ENCODE measurements at places on chromosomes 2 and 18. TPM values are rescaled to one million over a fixed set of nuclear protein-coding genes. Genes with fewer than 3 reads are reported as not detected.

Gene DARS1
- 73.7 TPM for polyA plus RNA-seq

Gene VIT
- polyA plus RNA-seq: 0.13 TPM

Gene TFPI
- 65.3 TPM for polyA plus RNA-seq

Gene CELF4
- polyA plus RNA-seq: 16.2 TPM

Gene GAD1
- 0.34 TPM for polyA plus RNA-seq

Gene HOXD3
- polyA plus RNA-seq: 3.9 TPM

Gene GNAL
- 4.4 TPM for polyA plus RNA-seq

Gene HRH4
- polyA plus RNA-seq: 0.19 TPM

Gene NGEF
- 22.9 TPM for polyA plus RNA-seq

Gene TNFAIP6
- polyA plus RNA-seq: 2.9 TPM

Gene KCNE4
- polyA plus RNA-seq: 3.4 TPM

Gene MAPK4
- 1.5 TPM for polyA plus RNA-seq

Gene RPRM
- polyA plus RNA-seq: 3.2 TPM

- H3K27ac ChIP-seq: no peak overlapping the region
- no peak overlapping the region for H3K4me3 ChIP-seq
- no peak for DNase-seq
- H3K27me3 ChIP-seq: peaks cover 38% of the 10 kb centered on the region
- no peaks in the 10 kb centered on the region for H3K36me3 ChIP-seq
These were observed 4.0 kb downstream of the HES6 start for GRCh38 chr2:238235856-238236255.

DNA sequence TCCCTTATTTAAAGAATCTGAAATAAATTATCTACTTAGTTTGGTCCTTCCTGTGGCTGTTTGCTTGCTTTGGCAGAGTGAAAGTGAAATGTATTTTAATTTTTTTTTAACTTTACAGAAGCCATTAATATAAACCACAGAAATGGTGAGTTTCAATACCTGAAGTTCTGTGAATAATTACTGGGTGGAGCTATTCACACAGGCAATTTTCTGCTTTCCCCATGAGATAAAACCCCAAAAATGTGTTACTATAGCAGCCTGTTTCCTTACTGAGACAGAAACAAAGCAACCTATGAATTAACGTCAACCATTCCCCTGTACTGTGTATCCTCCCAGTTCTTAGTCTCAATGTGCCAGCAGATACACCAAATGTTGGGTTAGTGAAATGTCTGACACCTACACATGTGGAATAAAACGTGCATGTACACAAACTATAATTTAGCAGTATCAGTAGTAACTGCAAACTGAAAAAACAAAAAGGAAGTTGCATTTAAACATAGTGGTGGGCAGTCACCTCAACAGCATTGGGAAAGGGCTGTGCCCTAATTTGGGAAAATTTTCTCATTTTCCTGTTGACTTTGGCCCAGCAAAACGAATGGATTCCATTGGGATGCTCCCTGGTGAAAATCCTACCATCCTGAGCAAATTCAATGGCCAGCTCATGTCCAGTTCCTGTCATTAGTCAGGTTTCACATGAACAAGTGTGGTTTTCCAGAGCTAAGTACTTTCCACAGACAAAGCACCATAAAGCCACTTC, 73.1 kb upstream of the RMDN2 start:
- H3K4me1 ChIP-seq: no peaks in the 10 kb centered on the region
- H3K27me3 ChIP-seq: peaks cover 4% of the 10 kb centered on the region
- no peak overlapping the region for H3K4me3 ChIP-seq

- peak; percentile 11 for DNase-seq
- no peaks in the 10 kb centered on the region for H3K27me3 ChIP-seq
- H3K27ac ChIP-seq: peak overlapping the region; percentile 51
- H3K4me1 ChIP-seq: peaks cover 5% of the 10 kb centered on the region
- no peak overlapping the region for H3K4me3 ChIP-seq
These were observed 41.1 kb upstream of the RALBP1 start for GRCh38 chr18:9434122-9434701.

DNA sequence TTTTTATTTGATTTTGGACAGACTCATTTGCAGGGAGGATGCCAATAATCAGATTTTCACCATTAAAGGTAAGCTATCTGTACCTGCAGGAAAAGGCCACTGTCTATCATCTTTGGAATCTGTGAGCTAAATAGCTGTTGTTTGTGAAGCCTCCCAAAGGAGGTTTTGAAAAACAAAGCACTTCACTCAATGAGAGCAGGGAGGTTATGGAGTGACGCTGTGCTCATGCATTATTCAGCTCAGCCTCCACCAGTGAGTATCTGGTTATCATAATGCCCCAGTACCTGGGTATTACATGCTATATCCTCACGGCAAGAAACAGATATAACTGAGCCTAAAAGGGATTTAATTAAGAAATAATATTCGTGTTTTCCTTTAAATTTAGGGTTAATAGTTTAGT, 189.6 kb upstream of the PIK3C3 start:
- H3K27ac ChIP-seq: no peak overlapping the region
- H3K4me3 ChIP-seq: no peak overlapping the region
- no peaks in the 10 kb centered on the region for H3K36me3 ChIP-seq
- H3K4me1 ChIP-seq: no peaks in the 10 kb centered on the region
- no peak for DNase-seq

GRCh38 chr2:240739797-240740196, 48.1 kb downstream of the AQP12A start:
- no peaks in the 10 kb centered on the region for H3K4me1 ChIP-seq
- H3K36me3 ChIP-seq: no peaks in the 10 kb centered on the region
- no peak overlapping the region for H3K27ac ChIP-seq
- DNase-seq: no peak

DNA sequence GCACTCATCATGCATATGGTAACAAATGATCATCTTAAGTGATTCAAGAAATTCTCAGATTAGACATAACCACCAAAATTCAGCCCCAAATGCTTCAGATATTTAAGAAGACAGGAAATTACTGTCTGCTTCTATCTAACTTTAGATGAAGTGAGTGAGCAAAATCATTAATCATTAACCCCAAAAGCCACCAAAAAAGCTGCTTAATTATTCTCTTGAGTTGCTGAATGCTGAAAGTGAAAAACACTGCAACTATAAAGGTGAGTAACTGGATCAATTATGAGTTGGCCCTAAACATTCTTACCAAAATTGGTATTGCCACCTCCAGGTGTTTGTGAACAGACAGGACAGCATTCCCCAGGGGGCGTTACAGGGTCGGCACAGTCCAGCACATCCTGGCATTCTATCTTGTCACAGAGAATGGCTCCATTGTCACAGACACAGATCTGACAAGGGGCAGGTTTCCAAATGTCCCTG, 69.6 kb downstream of the COL5A2 start:
- no peaks in the 10 kb centered on the region for H3K36me3 ChIP-seq
- DNase-seq: no peak
- H3K27me3 ChIP-seq: no peaks in the 10 kb centered on the region
- no peaks in the 10 kb centered on the region for H3K4me1 ChIP-seq

DNA sequence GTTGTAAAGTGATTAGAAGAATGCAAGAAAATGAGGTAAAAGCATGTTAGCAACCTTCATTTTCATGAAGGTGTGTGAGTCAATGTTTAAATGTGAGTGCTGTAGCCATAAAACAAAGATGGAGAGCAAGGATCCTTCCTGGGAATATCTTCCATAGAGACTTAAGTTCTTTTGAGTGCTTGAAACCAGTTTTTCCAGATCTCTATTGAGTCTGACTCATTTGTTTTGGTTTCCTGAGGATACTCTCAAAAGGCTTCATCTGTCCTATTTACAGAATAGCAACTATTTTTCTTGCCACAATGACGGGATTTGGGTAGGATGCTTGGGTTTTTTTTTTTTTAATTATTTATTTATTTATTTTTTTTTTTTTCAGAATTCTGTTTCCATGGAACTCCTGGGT, 45.9 kb upstream of the ASB1 start:
- H3K27ac ChIP-seq: no peak overlapping the region
- peaks cover 6% of the 10 kb centered on the region for H3K36me3 ChIP-seq
- H3K4me1 ChIP-seq: no peaks in the 10 kb centered on the region
- H3K27me3 ChIP-seq: no peaks in the 10 kb centered on the region
- no peak for DNase-seq
- H3K4me3 ChIP-seq: no peak overlapping the region

DNA sequence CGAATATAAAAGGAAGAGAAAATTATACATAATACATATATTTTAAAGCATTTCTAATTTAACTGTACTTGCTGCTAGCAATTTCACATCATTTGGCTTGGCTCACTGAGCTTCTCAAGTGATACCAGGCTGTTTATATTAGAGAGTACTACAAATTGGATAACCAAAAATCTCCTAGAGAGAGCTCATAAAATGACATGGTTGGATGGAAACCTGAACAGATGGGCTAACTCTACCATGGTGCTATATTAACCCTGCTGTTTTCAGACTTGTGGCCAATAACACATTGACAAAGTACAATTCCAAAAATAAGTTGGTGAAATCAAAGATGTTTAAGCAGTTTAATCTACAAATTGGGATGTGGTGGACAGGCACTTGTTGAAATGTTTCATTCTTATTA, 364.4 kb upstream of the GCFC2 start:
- H3K27me3 ChIP-seq: no peaks in the 10 kb centered on the region
- H3K4me3 ChIP-seq: no peak overlapping the region
- H3K27ac ChIP-seq: no peak overlapping the region
- no peak for DNase-seq
- H3K4me1 ChIP-seq: no peaks in the 10 kb centered on the region

DNA sequence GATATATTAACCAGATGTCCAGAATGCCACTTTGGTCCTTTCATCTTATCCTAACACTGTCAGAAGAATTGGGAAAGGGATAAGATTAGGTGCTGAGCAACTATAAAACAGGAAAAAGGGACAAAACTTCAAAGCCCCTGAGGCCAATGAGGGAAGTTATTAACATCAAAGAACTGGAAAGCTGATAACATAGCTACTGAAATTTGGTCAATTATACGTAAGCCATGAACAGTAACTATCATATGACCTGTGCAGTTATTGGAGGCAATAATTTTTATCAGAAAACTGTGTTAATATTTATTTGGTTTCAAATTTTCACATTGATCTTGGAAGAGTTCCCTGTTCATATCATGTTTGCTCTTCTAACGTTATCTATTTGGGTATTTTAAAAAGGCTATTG, 2.6 kb upstream of the REG3A start:
- no peaks in the 10 kb centered on the region for H3K36me3 ChIP-seq
- H3K4me3 ChIP-seq: no peak overlapping the region
- no peaks in the 10 kb centered on the region for H3K27me3 ChIP-seq
- no peaks in the 10 kb centered on the region for H3K4me1 ChIP-seq

DNA sequence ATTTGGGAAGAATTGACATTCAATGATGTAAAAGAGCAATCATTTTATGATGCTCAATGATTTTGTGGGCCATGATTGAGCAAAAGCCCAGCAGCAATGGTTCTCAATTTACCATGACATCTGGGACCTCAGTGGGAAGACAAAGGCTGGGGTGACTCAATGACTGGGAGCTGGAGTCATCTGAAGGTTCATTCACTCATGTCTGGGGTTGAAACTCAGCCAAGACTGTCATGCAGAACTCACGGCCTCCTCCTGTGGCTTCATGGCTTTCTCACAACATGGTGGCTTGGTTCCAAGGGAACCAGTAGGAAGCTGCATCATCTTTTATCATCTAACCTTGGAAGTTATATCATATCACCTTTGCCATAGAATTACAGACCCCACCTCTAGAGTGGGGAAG, 45.1 kb upstream of the CD226 start:
- H3K27me3 ChIP-seq: no peaks in the 10 kb centered on the region
- no peak overlapping the region for H3K27ac ChIP-seq
- no peak overlapping the region for H3K4me3 ChIP-seq

GRCh38 chr2:68094111-68094510, 31.3 kb upstream of the C1D start:
- no peak overlapping the region for H3K27ac ChIP-seq
- DNase-seq: no peak
- H3K27me3 ChIP-seq: no peaks in the 10 kb centered on the region
- no peaks in the 10 kb centered on the region for H3K36me3 ChIP-seq

- H3K4me1 ChIP-seq: peaks cover 17% of the 10 kb centered on the region
- H3K4me3 ChIP-seq: no peak overlapping the region
- H3K27ac ChIP-seq: no peak overlapping the region
- no peaks in the 10 kb centered on the region for H3K27me3 ChIP-seq
- H3K36me3 ChIP-seq: no peaks in the 10 kb centered on the region
These were observed 246.5 kb downstream of the MYCN start for GRCh38 chr2:16186661-16187481.

GRCh38 chr2:147330925-147331324, 513.9 kb upstream of the ACVR2A start:
- H3K4me1 ChIP-seq: no peaks in the 10 kb centered on the region
- no peaks in the 10 kb centered on the region for H3K27me3 ChIP-seq
- DNase-seq: no peak
- H3K36me3 ChIP-seq: no peaks in the 10 kb centered on the region

GRCh38 chr2:21333684-21334083, 209.9 kb downstream of the TDRD15 start:
- no peak overlapping the region for H3K4me3 ChIP-seq
- no peak overlapping the region for H3K27ac ChIP-seq
- no peaks in the 10 kb centered on the region for H3K36me3 ChIP-seq

- H3K4me1 ChIP-seq: peaks cover 8% of the 10 kb centered on the region
- H3K27ac ChIP-seq: no peak overlapping the region
- DNase-seq: no peak
- H3K36me3 ChIP-seq: no peaks in the 10 kb centered on the region
- no peaks in the 10 kb centered on the region for H3K27me3 ChIP-seq
These were observed 134.9 kb upstream of the ZFP36L2 start for GRCh38 chr2:43361286-43361685.

- H3K36me3 ChIP-seq: peaks cover 2% of the 10 kb centered on the region
- H3K27ac ChIP-seq: no peak overlapping the region
- H3K4me3 ChIP-seq: no peak overlapping the region
- DNase-seq: no peak
- peaks cover 31% of the 10 kb centered on the region for H3K4me1 ChIP-seq
- no peaks in the 10 kb centered on the region for H3K27me3 ChIP-seq
These were observed 56.5 kb downstream of the TET3 start for GRCh38 chr2:74041182-74041581.

DNA sequence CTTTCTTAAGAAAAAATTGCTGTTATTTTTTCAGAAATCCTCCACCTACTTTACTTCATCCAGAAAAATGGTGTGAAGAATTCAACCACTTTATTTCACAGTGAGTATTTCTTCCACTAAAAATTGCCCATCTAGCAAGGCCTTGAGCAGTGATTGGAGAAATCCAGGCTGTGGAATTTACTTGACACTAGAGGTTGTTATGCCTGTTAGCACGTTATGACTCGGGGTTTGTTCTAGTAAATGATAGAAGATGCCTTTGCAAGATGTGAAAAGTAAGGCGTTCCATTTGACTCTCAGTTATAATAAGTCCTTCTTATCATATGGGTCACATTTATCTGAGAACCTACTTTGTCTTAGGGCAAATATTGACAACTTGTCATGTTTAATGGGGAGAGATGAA, 157.4 kb downstream of the MYO3B start:
- no peaks in the 10 kb centered on the region for H3K36me3 ChIP-seq
- H3K27ac ChIP-seq: no peak overlapping the region
- no peaks in the 10 kb centered on the region for H3K4me1 ChIP-seq
- DNase-seq: no peak
- H3K27me3 ChIP-seq: peaks cover 3% of the 10 kb centered on the region

- H3K36me3 ChIP-seq: no peaks in the 10 kb centered on the region
- DNase-seq: no peak
- H3K27me3 ChIP-seq: no peaks in the 10 kb centered on the region
- H3K4me3 ChIP-seq: no peak overlapping the region
These were observed 72.6 kb downstream of the ANKRD44 start for GRCh38 chr2:197238043-197238365.

- no peak for DNase-seq
- peaks cover 2% of the 10 kb centered on the region for H3K27me3 ChIP-seq
- H3K36me3 ChIP-seq: no peaks in the 10 kb centered on the region
- no peak overlapping the region for H3K4me3 ChIP-seq
- H3K27ac ChIP-seq: no peak overlapping the region
These were observed 209.2 kb downstream of the ARL4C start for GRCh38 chr2:234287650-234288049.

- peak; percentile 12 for DNase-seq
- no peak overlapping the region for H3K27ac ChIP-seq
- no peaks in the 10 kb centered on the region for H3K36me3 ChIP-seq
- H3K4me3 ChIP-seq: no peak overlapping the region
- H3K4me1 ChIP-seq: no peaks in the 10 kb centered on the region
- H3K27me3 ChIP-seq: no peaks in the 10 kb centered on the region
These were observed 1544.4 kb downstream of the LRP1B start for GRCh38 chr2:140586379-140586778.
